ENCODE measurements at places on chromosomes 7 and 10.
A peak's percentile ranks its signal among the peaks of the same experiment; 100 is the strongest.

DNA sequence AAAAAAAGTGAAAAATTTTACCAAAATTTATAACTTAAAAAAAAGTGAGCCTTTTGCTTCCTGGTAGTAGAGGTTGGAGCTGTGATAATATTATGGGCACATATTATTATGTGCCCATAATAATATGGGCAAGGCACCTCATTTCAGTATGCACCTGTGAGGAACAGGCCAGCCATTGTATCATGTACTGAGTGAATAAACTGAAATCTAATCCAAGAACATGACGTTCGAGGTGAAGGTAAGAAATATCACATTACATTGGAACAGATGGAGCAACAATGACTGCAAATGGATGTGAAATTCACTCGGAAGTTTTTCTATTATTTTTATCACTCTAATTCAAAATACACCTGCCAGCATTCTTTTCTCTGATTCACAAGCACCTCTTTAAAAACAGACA, 216.0 kb downstream of the KLF6 start:
- no peak for DNase-seq

GRCh38 chr7:620885-621284, 101.2 kb upstream of the PDGFA start:
- DNase-seq: no peak

GRCh38 chr7:93720106-93720505, 145.6 kb upstream of the CALCR start:
- no peak for DNase-seq

- no peak for DNase-seq
These were observed 17.3 kb upstream of the INPP5A start for GRCh38 chr10:132520177-132520811.

- peak; percentile 24 for DNase-seq
These were observed 155.5 kb downstream of the COBL start for GRCh38 chr7:51160990-51161615.

- DNase-seq: no peak
These were observed 16.8 kb downstream of the SFRP4 start for GRCh38 chr7:37899712-37900247.

- DNase-seq: no peak
These were observed 63.7 kb upstream of the PPIF start for GRCh38 chr10:79283616-79284015.

DNA sequence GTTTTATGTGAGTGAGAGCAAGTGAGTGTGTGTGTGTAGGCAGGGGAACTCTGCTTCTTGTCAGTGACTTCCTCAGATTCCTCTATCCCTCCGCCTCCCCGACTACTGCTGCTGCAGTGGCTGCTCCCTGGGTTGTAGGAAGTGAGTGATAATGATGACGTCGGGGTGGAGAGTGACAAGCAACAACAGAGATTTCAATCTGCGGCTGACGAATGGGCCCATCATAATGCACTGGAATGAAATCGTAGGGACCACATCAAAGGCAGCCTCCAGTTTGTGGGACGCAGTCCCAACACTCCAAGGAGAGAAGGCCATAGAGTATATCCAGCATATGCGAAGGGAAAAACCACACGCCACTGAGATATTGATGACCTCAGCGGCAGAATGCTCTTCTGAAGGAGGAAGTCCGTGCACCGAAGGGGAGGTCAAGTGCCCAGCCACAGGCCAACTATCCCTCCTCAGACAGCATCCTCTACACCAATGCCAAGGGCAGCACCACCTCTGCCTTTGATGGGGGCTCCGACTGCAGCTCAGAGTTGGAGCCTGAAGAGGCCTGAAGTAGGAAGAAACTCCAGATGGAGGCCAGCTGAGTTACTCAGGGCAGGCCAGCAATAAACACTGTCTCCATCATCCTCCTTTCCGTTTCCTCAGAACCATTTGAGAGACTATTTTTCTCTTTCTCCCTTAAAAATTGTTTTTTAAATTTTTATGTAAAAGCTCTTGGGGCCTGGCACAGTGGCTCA, 11.3 kb upstream of the STMP1 start:
- no peak for DNase-seq

DNA sequence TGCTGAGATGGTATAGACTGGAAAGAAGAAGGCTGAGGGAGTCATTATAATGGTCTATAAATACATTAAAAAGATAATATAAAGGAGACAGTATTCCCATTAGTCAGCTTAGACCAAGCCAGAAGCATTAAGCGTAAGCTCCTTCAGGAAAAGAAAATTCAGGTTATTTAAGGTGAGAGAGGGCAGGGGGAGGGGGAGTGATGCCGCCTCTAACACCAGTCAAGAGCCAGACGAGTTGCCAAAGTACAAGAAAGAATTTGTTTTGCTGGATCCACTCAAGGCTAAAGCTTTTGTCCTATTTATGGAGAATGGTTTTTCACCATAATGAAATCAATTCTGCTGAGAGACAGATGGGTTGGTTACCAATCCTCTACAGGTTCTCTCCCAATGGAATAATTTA, 99.3 kb downstream of the CFAP58 start:
- no peak for DNase-seq

GRCh38 chr7:22723181-22723601, 3.8 kb upstream of the IL6 start:
- no peak for DNase-seq

- DNase-seq: peak; percentile 57
These were observed 45.0 kb downstream of the ZCCHC24 start for GRCh38 chr10:79400146-79401004.

GRCh38 chr10:128914681-128915080, 552.4 kb upstream of the MGMT start:
- no peak for DNase-seq

GRCh38 chr10:51705774-51706173, 6.4 kb upstream of the CSTF2T start:
- DNase-seq: no peak

DNA sequence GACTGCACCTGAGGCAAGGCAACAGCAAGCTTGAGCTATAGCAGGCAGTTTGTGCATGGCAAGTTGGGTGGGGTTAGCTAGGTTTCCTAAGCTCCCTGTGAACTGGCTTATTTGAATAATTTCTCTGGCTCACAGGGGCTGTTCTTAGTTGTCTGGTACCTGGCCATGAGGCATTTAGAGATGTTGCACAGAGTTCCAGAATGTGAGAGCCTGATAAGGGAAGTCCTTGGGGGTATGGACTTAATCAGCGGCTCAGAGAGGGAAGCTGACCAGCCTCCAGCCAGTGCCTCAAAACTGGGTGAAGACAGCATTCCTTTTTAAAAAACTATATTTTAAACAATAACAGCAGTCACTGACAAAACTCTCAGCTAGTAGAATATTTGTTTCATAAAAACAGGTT, 307.4 kb downstream of the FZD1 start:
- DNase-seq: no peak

DNA sequence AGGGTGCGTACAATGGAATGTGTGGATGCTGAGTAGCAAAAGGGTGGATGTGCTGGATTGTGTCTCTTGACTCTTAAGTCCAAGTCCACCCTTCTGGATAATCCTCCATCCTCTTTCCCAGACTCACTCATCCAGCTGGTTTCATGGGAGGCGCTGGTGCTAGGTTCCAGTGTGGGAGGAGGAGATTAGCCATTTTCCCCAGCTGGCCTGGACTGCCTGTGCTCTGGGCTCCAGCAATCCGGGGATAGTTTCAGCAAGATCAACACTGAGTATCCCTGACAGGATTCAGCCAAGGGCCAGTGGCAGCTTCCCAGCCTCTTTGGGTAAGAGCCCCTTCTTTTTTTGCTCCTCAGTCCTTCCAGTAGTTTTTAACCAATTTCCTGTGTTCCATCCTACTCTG, 21.6 kb upstream of the TRIL start:
- DNase-seq: no peak

DNA sequence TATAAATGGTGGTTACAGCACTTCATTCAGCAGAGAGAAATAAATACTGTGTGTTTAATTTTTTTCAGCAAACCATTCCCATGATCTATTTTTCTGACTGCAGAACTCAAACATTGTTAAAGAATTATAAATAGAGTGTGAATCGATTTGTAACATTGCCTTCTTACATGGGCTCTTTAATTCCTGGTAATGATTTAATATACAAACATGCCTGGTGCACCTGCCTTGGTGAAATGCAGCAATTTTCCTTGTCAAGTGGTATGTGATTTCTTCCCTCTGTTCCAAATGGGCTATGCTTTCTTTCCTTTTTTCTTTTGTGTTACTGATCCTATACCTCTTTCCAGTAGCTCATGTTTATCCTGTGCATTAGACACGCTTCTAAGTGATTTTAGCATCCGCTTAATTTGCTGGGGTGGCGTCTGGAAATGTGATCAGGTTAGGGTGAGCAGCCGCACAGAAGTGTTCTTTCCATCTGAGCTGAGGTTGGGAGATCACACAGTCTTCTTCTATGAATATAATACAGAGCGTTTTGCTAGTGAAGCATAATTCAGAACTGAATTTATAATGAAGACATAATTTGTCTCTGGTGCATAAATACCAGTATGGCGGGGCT, 94.3 kb upstream of the ITGB1 start:
- DNase-seq: no peak

DNA sequence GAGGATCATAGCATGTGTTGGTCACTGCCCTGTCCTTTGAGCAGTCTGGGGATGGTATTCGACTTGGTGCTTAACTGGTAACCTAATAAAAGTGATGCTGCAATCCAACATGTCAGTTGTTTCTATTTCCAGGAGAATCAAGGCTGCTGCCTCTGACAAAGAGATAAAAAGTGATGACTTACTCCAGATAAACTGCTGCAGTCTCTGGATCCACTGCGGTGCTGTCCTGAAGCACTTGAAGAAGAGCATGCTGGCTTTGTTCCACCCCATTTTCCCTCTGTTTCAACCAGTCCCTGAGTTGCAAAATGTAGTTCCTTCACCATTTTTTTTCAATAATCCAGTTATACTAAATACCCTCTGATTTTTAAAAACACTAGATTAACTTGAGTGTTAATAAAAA, 403.5 kb upstream of the ANKRD30A start:
- DNase-seq: no peak

GRCh38 chr7:68488341-68489060, 1109.8 kb upstream of the AUTS2 start:
- no peak for DNase-seq

- no peak for DNase-seq
These were observed 318.8 kb upstream of the IGFBP3 start for GRCh38 chr7:46239846-46240245.

DNA sequence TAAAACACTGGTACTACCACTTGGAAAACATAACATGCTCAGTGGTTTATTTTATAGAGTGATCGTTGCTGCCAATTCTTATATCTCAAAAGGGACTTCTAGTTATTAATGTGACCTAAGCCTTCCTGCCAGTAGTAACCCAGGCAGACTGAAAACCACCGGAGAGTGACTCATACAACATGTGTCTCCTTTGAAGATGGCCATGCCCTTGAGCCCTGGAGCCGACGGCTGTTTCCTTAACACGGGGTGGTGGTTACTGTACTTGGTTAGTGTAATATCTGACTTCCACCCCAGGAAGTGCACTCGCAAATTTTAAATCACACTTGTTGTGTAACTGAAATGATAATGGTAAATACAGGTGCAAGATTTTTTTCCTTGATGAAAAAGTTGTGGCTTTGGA, 30.5 kb downstream of the JAKMIP3 start:
- no peak for DNase-seq

- no peak for DNase-seq
These were observed 124.7 kb downstream of the PTPN20 start for GRCh38 chr10:47035819-47036337.

GRCh38 chr10:32481606-32482005, 35.7 kb downstream of the CCDC7 start:
- no peak for DNase-seq

GRCh38 chr7:124032369-124033094, at the start of gene TMEM229A:
Gene TMEM229A, minus strand, starts transcription at chr7:124033067. Its CDS starts 64 bp downstream, at chr7:124033003.
- DNase-seq: no peak

DNA sequence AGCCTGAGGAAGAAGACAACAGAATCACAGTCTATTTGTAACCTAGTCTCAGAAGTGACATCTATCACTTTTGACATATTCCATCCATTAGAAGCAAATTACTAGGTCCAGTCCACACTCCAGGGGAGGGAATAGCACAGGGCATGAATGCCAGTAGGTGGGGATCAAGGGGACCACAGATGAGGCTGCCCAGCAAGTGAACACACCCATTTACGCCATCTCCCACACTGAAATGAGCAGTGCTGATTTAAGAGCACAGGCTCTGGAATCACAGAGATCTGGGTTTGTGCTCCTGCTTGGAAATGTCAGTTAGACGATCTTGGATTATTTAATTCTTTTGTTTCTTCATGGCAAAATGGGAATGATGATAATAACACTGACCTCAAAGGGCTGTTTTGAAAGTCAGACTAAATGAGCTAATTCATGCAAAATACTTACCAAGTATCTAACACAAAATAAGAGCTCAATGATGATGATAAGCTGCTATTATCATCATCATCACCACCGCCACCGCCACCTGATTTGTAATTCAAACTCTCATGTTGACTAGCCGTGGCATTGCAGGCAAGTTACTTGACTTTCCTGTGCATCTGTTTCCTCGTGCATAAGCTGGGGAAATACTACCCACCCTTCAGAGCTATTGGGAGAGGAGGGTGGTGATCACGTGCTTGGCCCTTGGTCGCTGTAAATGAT, 138.9 kb upstream of the KLF14 start:
- DNase-seq: no peak
